ENCODE measurements at places on chromosomes 6 and 20. TPM values are rescaled to one million over a fixed set of nuclear protein-coding genes. Genes with fewer than 3 reads are reported as not detected.
A peak's percentile ranks its signal among the peaks of the same experiment; 100 is the strongest.

DNA sequence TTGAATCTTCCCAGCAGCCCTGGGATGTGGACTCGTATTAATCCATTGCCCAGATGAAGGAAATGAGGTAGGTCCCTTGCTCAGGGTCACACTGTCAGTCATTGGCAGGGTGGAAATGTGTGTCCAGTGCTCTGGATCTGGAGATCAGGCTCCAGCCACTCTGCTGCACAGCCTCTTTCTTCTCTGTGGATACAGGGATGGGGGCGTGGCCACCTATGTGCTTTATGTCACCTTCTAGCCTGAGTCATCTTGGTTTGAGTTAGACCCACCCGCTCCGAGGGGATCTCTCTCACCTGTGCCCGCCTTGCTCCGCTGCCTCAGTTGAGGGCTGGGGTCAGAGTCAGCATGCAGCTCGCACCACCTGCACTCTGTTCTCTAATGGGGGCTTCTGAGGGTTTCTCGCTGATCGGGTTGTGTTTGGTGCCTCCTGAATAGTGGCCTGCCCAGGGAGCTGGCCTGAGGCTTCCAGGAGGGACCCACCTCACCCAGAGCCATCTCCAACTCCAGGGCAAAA is 80.0 kb downstream of the TCP11 start:
- H3K27me3 ChIP-seq: no peaks in the 10 kb centered on the region
- no peak overlapping the region for H3K27ac ChIP-seq
- no peak overlapping the region for H3K4me3 ChIP-seq
- no peak for DNase-seq
- H3K4me1 ChIP-seq: no peaks in the 10 kb centered on the region
- H3K36me3 ChIP-seq: no peaks in the 10 kb centered on the region

IGF2R gene
- 60.1 TPM for total RNA-seq

BANF2 gene
- total RNA-seq: not detected

TTK gene
- total RNA-seq: 0.66 TPM

GRCh38 chr6:79894939-79895338 is 52.4 kb downstream of the ELOVL4 start:
- DNase-seq: no peak
- H3K4me1 ChIP-seq: no peaks in the 10 kb centered on the region
- no peaks in the 10 kb centered on the region for H3K36me3 ChIP-seq
- H3K4me3 ChIP-seq: no peak overlapping the region
- no peaks in the 10 kb centered on the region for H3K27me3 ChIP-seq

DNA sequence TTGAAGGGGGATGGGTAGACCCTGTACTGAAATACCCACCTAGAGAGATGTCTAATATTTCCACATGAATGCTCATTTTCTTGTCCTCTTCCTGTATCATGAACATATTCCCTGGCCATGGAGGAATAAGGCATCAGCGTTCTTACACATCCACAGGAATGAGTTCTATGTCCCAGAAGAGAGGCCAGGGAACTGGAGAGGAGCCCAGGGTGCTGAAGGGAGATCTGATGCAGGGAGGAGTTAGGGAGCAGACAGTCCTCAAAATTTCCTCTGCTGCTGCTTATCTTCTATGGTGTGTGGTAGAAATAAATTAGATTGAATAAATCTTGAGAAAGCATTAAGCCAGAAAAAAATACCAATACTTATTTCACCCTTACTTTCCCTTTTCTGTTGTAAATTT is 295.0 kb downstream of the KCNQ5 start:
- peaks cover 14% of the 10 kb centered on the region for H3K4me1 ChIP-seq
- H3K27ac ChIP-seq: no peak overlapping the region
- no peak overlapping the region for H3K4me3 ChIP-seq
- no peaks in the 10 kb centered on the region for H3K27me3 ChIP-seq

SLC35F1 gene
- total RNA-seq: 17.7 TPM

GRCh38 chr6:108200631-108201030 is 34.8 kb downstream of the NR2E1 start:
- H3K27me3 ChIP-seq: no peaks in the 10 kb centered on the region
- H3K36me3 ChIP-seq: no peaks in the 10 kb centered on the region
- DNase-seq: no peak
- H3K4me1 ChIP-seq: no peaks in the 10 kb centered on the region

- peaks cover 10% of the 10 kb centered on the region for H3K4me1 ChIP-seq
- peak overlapping the region; percentile 90 for H3K27ac ChIP-seq
- no peaks in the 10 kb centered on the region for H3K27me3 ChIP-seq
- DNase-seq: no peak
- H3K4me3 ChIP-seq: peak overlapping the region; percentile 49
Measured at GRCh38 chr6:52994839-52995088, 320 bp downstream of the GSTA4 start.

HLA-DQB1 gene
- 2.9 TPM for total RNA-seq

GRCh38 chr6:121849477-121849876 is 414.0 kb downstream of the GJA1 start:
- H3K4me3 ChIP-seq: no peak overlapping the region
- peaks cover 3% of the 10 kb centered on the region for H3K4me1 ChIP-seq
- no peaks in the 10 kb centered on the region for H3K27me3 ChIP-seq
- DNase-seq: peak; percentile 30

- H3K4me1 ChIP-seq: no peaks in the 10 kb centered on the region
- no peaks in the 10 kb centered on the region for H3K27me3 ChIP-seq
- H3K36me3 ChIP-seq: no peaks in the 10 kb centered on the region
- H3K27ac ChIP-seq: no peak overlapping the region
Measured at GRCh38 chr6:137443901-137444300, 50.3 kb downstream of the OLIG3 start.

- no peaks in the 10 kb centered on the region for H3K36me3 ChIP-seq
- no peak overlapping the region for H3K27ac ChIP-seq
- no peak overlapping the region for H3K4me3 ChIP-seq
- no peak for DNase-seq
- H3K27me3 ChIP-seq: no peaks in the 10 kb centered on the region
Measured at GRCh38 chr6:4374216-4374615, 238.8 kb upstream of the ECI2 start.

- no peak for DNase-seq
- H3K36me3 ChIP-seq: peaks cover 12% of the 10 kb centered on the region
- H3K4me1 ChIP-seq: peaks cover 78% of the 10 kb centered on the region
- no peak overlapping the region for H3K27ac ChIP-seq
- H3K27me3 ChIP-seq: no peaks in the 10 kb centered on the region
- H3K4me3 ChIP-seq: no peak overlapping the region
Measured at GRCh38 chr6:36980876-36981619, 4.9 kb downstream of the MTCH1 start.

GRCh38 chr6:143821359-143821758 is 21.8 kb upstream of the LTV1 start:
- peaks cover 12% of the 10 kb centered on the region for H3K4me1 ChIP-seq
- H3K36me3 ChIP-seq: no peaks in the 10 kb centered on the region
- no peak for DNase-seq
- no peak overlapping the region for H3K4me3 ChIP-seq

- H3K27ac ChIP-seq: no peak overlapping the region
- peaks cover 18% of the 10 kb centered on the region for H3K4me1 ChIP-seq
- H3K27me3 ChIP-seq: peaks cover 61% of the 10 kb centered on the region
- no peak overlapping the region for H3K4me3 ChIP-seq
Measured at GRCh38 chr6:37536491-37537190, 36.9 kb upstream of the CCDC167 start.

APOM gene
- total RNA-seq: 0.63 TPM

CST7 gene
- 6.1 TPM for total RNA-seq

DNA sequence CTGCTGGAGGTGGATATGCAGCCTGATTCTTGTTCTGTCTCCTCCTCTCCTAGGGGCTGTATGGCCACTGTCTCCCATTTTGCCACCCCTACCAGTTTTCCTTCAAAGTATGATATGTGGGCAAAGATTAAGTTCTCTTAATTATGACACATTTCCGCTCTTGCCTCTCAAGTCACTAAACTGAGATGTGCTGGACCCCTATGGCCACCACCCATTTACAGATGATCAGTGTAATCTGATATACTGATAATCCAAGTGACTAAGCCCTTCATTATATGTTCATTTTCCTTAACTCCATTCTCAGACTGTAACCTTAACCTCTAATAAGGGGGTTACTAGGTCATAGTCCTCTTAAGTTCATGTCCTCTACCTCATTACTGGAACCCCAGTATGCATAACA is 711 bp upstream of the C20orf141 start:
- H3K36me3 ChIP-seq: no peaks in the 10 kb centered on the region
- DNase-seq: no peak
- H3K4me1 ChIP-seq: no peaks in the 10 kb centered on the region

- H3K4me3 ChIP-seq: no peak overlapping the region
- no peaks in the 10 kb centered on the region for H3K36me3 ChIP-seq
- DNase-seq: no peak
- H3K27ac ChIP-seq: no peak overlapping the region
- H3K4me1 ChIP-seq: peaks cover 69% of the 10 kb centered on the region
- H3K27me3 ChIP-seq: no peaks in the 10 kb centered on the region
Measured at GRCh38 chr20:62146019-62146755, 2.6 kb downstream of the SS18L1 start.

HLA-DRB1 gene
- 94.8 TPM for total RNA-seq

GRCh38 chr6:21045135-21045700 is 511.0 kb downstream of the CDKAL1 start:
- no peaks in the 10 kb centered on the region for H3K36me3 ChIP-seq
- H3K27ac ChIP-seq: no peak overlapping the region
- no peak for DNase-seq
- H3K27me3 ChIP-seq: no peaks in the 10 kb centered on the region

DNA sequence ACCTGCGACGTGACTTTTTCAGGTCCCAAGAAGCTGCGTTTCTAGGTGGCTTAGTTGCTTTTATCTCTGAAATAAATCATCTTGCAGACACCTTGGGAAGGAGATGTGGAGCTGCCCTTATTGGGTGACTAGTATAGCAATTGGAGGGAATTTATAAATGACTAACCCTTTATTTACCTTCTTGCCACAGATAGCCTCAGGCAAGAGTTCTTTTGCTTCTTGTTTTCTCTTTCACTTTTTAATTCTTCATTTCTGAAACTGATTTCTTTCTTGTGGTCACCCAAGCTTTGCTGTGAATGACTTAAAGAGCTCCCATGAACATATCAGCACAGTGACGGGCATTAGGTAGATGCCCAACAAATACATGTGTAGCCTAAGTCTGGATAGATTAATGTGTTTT is 3.0 kb downstream of the ADGRF4 start:
- H3K27ac ChIP-seq: no peak overlapping the region
- no peaks in the 10 kb centered on the region for H3K27me3 ChIP-seq
- DNase-seq: no peak

- H3K36me3 ChIP-seq: no peaks in the 10 kb centered on the region
- no peak overlapping the region for H3K4me3 ChIP-seq
- H3K27me3 ChIP-seq: no peaks in the 10 kb centered on the region
- no peak for DNase-seq
Measured at GRCh38 chr6:19554356-19555225, 282.6 kb upstream of the ID4 start.

TTPAL gene
- total RNA-seq: 23.7 TPM

CALHM4 gene
- 0.42 TPM for total RNA-seq

DNA sequence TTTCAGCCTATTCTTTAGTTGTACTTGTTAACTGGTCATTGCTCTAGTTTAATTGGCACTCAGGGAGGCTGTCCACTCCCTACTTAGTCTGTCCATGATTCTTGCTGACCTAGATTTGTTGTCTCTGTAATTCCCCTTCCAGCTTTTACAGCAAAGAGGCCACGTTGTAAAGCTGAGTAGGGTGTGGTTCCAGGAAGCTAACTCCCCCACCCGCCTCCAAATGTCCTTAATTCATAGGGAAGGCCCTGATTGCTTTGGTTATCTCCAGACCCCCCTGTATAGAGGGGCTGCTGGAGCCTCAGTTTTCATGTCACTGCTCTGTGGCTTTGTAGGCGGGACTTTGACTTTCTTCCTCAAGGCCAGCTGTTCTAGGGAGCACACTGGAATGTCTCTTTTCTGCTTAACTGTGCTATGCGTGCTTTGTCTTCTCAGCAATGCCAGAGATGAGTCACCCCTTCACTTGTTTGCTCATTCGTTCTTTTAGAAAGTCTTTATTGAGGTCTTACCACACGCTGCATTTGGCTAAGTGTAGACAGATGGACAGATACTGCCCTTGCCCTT is 175.1 kb upstream of the JAG1 start:
- no peaks in the 10 kb centered on the region for H3K4me1 ChIP-seq
- H3K27ac ChIP-seq: no peak overlapping the region
- H3K4me3 ChIP-seq: no peak overlapping the region
- H3K27me3 ChIP-seq: no peaks in the 10 kb centered on the region

All from tibial nerve (tissue), 4 donors.